Hematopoietic multipotent progenitor cell treated with erythropoietin and hydrocortisone succinate and interleukin-3 and kit ligand, for 4 days (in vitro differentiated cells): ENCODE measurements at places on chromosomes 2 and 18.

DNA sequence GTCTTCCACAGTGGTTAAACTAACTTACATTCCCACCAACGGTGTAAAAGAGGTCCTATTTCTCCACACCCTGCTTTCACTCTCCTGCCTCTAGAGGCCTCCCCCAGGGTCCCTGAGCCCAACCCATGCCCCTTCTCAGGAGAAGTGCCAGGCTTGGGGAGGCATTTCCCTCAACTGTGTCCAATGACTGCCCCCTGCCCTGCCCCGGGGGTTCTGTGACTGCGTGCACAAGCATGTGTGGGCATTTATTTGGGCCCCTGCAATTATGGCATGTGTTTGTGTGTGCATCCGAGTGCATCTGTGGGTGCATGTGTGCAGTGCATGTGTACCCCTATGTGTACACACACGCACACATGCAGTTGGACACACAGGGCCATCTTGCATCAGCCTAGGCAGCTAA lies 57.3 kb downstream of the INHBB start:
- no peak for DNase-seq

- peak; percentile 91 for DNase-seq
Measured at GRCh38 chr2:43293744-43294695, 67.6 kb upstream of the ZFP36L2 start.

DNA sequence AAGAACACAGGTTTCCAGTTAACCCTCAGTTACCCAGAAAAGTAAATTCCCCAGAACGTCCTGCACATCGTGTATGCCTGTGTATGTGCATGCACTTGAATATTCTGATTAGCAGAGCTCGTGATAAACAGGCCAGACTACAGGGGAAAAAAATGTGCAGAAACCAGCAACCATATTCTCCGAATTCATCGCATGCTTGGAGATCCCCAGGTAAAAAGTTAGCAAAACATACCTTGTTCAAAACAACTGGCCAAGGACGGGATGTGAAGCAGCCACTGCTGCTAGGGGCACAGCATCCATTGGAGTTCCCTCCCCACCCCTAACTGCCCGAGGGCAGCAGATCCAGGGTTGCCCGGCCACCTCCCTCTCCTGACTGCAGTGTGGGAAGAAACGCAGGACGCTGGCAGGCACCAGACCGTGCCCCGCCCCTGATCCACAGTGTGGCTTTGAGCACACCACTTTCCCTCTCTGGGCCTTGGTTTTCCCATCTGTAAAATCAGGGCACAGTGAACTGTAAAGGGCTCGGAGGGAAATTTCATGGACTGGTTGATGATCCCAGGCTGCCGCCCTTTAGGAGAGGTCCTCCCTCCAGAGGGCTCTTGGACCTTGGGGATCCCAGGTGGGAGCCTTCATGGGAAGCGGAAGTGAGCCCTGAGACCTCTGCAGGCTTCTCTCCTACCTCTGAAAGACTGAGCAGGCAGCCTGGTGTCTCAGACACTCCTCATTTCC lies 11.9 kb upstream of the ARID5A start:
- no peak for DNase-seq

DNA sequence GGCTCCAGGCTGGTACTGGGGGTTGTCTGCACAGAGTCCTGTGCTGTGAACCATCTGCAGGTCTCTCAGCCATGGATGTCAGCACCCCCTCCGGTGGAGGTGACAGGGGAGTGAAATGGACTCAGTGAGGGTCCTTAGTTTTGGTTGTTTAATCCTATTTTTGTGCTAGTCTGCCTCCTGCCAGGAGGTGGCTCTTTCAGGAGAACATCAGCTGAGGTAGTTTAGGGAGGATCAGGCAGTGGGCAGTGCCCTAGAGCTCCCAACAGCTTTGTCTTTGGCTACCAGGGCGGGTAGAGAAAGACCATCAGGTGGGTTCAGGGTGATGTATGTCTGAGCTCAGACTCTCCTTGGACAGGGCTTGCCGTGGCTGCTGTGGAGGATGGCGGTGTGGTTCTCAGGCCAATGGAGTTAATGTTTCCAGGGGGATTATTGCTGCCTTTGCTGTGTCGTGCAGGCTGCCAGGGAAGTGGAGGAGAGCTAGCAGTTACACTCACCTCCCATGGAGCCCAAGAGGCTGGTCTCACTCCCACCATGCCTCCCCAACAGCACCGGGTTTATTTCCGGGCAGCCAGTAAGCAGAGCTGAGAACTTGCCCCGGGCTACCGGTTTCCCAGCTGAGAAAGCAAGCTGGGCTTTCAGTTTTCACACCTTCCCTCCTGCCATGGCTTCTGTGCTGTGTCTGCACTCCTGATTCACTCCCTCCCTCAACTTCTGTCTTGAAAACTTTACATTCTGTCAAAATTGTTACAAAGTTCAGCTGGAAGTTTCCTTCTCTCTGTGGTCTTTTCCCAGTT lies 563.4 kb downstream of the XIRP2 start:
- no peak for DNase-seq

DNA sequence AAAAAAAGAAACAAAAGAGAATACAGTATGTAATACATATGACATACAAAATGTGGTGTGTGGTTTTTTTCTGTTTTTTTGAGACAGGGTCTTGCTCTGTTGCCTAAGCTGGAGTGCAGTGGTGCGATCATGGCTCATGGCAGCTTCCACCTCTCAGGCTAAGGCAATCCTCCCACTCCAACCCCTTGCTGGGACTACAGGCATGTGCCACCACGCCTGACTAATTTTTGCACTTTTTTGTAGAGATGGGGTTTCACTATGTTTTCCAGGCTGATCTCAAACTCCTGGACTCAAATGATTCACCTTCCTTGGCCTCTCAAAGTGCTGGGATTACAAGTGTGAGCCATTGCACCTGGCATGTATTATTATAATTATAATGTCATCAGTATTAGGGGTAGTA lies 38.9 kb downstream of the DHX57 start:
- DNase-seq: no peak

DNA sequence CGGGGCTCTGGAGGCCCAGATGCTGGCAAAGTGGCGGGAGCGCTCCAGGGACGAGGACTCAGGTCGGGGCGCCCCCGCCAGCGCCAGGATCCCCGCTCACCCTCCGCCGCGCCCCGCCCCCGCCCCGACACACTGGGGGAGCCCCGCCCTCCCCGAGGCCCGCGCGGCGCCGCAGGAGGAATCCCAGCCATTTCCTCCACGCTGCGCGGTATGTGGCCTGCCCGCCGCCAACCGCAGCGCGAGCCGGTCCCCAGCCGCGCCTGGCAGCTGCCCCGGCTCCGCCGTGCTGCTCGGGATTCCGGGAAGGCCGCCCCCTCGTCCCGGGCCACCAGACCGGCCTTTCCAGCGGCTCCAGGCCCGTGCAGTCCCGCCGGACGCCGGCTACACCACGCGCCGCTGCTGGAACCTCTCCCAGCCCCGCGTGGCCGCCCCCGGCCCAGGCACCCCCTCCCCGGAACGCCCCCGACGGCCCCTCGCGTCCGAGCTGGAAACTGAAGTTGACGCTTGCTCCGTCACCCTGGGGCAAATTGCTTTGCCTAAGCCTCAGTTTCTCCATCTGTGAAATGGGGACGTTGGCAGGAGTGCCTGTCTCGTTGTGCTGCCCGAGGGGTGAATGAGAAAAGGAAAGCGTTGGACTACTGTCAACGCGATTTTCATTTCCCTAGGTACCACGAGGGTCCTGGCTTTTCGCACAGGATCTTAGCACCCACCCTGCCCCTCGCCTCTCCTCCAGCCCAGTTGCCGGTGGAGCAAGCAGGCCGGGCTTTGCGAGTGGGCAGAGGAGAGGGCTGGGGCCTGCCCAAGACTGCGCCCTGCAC lies 53.6 kb downstream of the PKDCC start:
- peak; percentile 45 for DNase-seq

DNA sequence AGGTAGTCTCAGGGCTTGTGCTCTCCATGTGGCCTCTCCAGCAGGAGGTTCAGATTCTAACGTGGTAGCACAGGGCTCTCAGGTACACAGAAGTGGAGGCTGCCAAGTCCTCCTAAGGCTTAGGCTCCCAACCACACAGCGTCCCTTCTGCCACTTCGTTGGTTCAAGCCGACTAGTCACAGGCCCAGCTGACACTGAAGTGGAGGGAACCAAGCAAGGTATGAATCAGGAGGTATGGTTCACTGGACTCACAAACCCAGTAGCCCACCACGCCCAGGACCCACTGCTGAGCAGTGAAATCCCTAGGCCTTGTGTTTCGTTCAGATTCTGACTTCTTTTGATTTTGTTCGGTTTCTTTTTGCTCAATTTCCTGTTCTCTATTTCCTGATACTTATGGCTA lies 46.0 kb upstream of the SEC11C start:
- DNase-seq: no peak

DNA sequence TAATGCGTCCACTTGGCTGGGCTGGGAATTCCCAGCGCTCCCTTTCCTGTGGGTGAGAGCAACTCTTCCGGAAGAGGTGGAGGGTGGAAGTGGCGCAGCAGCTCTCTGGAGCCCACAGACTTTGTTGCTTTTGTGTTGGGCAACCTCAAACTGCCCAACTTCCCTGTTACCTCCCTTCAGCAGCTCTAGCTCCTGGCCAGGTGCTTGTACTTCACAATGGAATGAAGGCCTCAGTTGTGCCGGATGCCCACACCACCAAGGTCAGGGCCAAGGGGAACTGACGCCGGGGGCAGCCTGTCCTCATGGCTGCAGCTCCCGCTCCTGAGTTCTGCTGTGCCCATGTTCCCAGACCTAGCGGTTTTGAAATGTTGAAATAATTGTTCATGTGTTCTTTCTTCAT lies 322.9 kb downstream of the GALR1 start:
- no peak for DNase-seq

GRCh38 chr2:231456295-231457004 lies 7.8 kb downstream of the NCL start:
- no peak for DNase-seq

- DNase-seq: no peak
Measured at GRCh38 chr18:7637269-7637668, 70.2 kb downstream of the PTPRM start.

GRCh38 chr2:128497461-128497860 lies 178.8 kb upstream of the HS6ST1 start:
- no peak for DNase-seq

DNA sequence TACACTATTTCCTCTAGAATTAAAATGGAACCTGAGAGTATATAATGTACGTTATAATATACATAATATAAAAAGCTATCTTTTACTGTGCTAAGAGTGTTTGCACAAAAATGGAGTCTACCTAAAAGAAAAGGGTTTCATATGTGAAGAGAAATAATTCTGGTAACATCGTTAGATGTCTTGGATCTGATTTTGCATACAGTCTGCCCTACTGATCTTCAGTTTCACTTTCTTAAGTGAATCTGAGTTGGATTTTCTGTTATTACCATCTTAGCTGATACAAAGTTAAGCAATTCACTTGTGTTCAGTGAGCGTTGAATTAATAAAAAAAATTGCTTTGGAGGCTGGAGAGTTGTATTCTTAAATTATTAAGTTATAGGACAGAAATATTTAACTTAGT lies 502.1 kb upstream of the TMEFF2 start:
- no peak for DNase-seq

- DNase-seq: no peak
Measured at GRCh38 chr2:14752295-14752694, 119.8 kb downstream of the LRATD1 start.

DNA sequence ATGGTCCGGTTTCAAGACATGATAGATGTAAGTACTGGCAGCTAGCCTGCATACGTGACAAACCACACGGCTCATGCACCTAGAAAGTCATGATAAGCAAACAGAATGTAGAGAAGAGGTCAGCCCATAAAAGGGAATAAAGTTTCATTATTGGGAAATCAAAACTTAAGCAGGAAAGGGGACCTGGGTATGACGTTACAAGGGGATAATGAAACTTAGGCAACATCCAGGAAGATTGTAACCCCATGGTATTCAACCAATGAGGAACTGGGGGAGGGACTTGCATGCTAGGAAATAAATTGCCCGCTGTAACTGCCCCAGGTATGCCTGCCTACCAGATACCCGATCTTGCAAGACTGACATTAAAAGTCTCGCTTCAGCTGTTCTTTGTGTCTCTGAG lies 1679.0 kb downstream of the SUCLG1 start:
- no peak for DNase-seq

GRCh38 chr2:9268301-9269080 lies 61.9 kb downstream of the ASAP2 start:
- DNase-seq: no peak

GRCh38 chr18:44198612-44199284 lies 481.9 kb upstream of the SETBP1 start:
- DNase-seq: no peak

- peak; percentile 80 for DNase-seq
Measured at GRCh38 chr2:119826370-119826961, 66.7 kb downstream of the PTPN4 start.

GRCh38 chr2:185374878-185375277 lies 363.7 kb upstream of the FSIP2 start:
- no peak for DNase-seq

DNA sequence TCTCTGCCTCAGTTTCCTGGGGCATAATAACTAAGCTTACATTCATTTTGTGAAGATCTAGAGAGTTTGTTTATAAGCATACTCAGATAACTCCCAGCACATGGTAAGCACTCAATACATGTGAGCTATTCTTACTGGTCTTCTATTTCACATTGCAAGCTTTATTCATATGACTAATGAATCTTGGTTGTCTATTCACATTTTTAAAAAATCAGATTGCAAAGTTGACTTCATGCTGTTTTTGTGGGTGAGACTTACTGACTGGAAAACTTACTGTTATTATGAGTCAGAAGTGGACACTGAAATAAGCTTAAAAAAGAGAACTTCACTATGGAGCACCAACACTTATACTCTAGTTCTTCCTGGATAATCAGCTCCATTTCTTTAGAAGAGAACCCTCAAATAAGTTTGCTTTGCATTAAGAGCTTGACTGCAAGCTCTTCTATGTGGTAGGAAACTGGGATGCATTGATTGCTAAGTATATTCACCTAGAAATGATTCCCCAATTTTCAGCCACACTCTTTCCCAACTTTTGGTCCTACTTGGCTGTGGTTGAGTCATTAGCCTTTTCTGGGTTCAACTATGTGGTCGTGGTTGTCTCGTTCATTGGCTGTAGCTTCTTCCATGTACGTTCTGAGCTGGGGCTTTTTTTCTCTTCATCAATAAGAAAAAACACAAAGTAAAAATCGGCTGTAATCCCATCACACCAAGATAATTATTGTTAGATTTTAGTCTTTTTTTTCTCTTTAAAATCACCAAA lies 29.5 kb upstream of the RBMS1 start:
- no peak for DNase-seq

GRCh38 chr2:43745457-43745856 lies 28.4 kb upstream of the DYNC2LI1 start:
- no peak for DNase-seq

DNA sequence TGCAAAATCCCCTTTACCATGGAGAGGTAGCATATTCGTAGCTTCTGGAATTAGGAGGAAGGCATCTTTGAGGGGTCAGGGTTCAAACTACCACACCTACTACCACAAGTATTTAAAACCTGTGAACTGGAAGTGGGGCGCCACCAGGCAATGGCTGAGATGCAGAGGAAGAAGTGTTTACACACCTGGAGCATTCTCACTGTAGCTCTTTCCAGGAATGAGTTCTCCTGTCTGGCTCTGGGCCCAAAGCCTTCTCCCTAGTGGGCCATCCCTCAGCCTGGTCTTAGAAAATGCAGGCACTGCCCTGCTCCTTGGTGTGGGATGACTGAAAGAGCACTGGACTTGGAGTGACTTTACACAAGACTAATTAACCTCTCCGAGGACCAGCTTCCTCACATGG lies 30.7 kb upstream of the FOXI3 start:
- DNase-seq: no peak
